ENCODE measurements at places on chromosomes 12 and 14. TPM values are rescaled to one million over a fixed set of nuclear protein-coding genes. Genes with fewer than 3 reads are reported as not detected.

GRCh38 chr14:102028733-102029132 lies 58.1 kb downstream of the HSP90AA1 start:
- H3K27ac ChIP-seq: no peak overlapping the region
- H3K4me3 ChIP-seq: no peak overlapping the region
- no peaks in the 10 kb centered on the region for H3K27me3 ChIP-seq
- H3K4me1 ChIP-seq: no peaks in the 10 kb centered on the region
- DNase-seq: no peak

DNA sequence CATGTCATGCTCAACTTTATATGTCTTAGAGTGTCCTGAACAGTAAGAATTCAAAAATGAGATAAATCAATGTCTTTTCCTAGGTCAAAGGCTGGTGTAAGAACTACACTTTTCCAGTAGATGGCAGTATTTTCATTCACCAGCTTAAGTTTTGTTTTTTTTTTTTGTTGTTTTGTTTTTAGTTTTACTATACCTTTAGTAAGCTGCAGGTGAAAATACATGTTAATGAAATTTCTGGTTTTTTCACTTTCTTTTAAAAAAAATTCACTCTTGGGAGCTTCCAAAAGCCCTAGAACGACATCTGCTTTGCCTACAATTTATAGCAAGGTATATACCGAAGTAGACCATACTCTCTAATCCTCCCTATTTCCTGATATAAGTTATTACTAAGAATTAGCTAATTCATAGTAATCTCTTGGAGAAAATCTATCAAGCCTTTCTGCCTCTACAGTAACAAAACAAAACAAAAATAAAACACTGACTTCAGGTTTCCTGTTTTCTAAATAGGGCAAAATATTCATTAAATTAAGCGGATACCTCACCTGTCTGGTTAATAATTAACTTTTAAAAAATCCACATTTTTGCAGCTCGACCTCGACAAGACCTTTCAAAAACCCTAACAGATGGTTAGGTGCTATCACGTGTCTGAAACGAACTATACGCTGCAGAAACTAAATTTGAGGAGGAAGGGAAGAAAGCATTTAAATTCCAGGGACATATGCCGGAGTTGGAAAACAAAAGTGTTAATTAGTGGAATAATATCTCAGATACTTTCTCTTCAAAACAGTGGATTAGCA lies 2.7 kb upstream of the SAMD4A start:
- H3K4me3 ChIP-seq: no peak overlapping the region
- H3K4me1 ChIP-seq: peaks cover 20% of the 10 kb centered on the region
- H3K27me3 ChIP-seq: peaks cover 12% of the 10 kb centered on the region
- H3K27ac ChIP-seq: peak overlapping the region; percentile 65
- DNase-seq: no peak

DNA sequence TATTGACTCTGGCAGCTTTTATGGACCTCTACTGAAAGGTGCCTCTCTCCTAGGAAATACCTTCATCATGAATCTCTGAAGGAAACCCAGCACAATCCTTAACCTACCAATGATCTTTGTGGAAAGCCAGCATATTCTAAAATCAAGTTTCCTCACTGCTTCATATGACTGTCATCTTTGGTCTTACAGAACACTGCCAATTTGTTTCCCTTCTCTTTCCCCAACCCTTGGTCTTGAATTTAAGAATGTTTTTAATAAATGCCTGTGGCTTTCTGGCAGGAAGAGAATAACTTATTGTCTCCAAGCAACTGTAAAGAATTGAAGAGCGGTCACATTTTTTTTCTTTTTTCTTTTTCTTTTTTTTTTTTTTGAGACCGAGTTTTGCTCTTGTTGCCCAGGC lies 427.6 kb downstream of the IPO8 start:
- no peak overlapping the region for H3K4me3 ChIP-seq
- no peaks in the 10 kb centered on the region for H3K27me3 ChIP-seq
- H3K4me1 ChIP-seq: no peaks in the 10 kb centered on the region
- no peak for DNase-seq
- H3K27ac ChIP-seq: no peak overlapping the region

- H3K27me3 ChIP-seq: peaks cover 43% of the 10 kb centered on the region
- H3K4me1 ChIP-seq: peaks cover 3% of the 10 kb centered on the region
- H3K36me3 ChIP-seq: no peaks in the 10 kb centered on the region
- H3K4me3 ChIP-seq: no peak overlapping the region
- no peak overlapping the region for H3K27ac ChIP-seq
Observed at GRCh38 chr14:76267322-76268046, 108.5 kb upstream of the ESRRB start.

The CHGA gene
- total RNA-seq: not detected

DNA sequence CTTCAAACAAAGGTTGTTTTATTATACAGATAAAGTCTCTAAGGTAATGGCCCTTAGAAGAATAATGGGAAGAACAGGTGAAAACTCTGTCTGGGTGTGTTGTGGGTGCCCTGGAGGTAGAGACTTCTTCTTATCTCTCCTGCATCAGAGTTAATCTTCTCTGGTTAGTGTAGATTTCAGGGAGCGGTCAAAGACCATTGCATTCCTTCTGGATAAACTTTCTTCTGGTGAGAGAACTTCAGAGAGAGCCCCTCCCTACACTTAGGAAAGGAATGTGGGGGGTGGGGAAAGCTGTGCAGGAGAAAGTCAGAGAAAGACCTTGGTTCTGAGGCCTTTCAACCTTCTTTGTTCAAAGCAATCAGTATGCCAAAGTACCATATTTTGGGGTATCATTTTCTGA lies 658.5 kb downstream of the DIO2 start:
- peaks cover 3% of the 10 kb centered on the region for H3K27me3 ChIP-seq
- DNase-seq: no peak
- no peak overlapping the region for H3K4me3 ChIP-seq
- H3K4me1 ChIP-seq: no peaks in the 10 kb centered on the region
- no peak overlapping the region for H3K27ac ChIP-seq

The ANO2 gene
- not detected for total RNA-seq

The KRT71 gene
- total RNA-seq: not detected

The EML1 gene
- 1.0 TPM for total RNA-seq

GRCh38 chr12:102824218-102824835 lies 92.7 kb downstream of the PAH start:
- DNase-seq: no peak
- no peaks in the 10 kb centered on the region for H3K36me3 ChIP-seq
- no peaks in the 10 kb centered on the region for H3K4me1 ChIP-seq

- no peaks in the 10 kb centered on the region for H3K4me1 ChIP-seq
- no peak overlapping the region for H3K4me3 ChIP-seq
- H3K36me3 ChIP-seq: no peaks in the 10 kb centered on the region
- no peaks in the 10 kb centered on the region for H3K27me3 ChIP-seq
- H3K27ac ChIP-seq: no peak overlapping the region
Observed at GRCh38 chr12:80485222-80485987, 41.4 kb downstream of the PTPRQ start.

The CRY1 gene
- 29.3 TPM for total RNA-seq

DNA sequence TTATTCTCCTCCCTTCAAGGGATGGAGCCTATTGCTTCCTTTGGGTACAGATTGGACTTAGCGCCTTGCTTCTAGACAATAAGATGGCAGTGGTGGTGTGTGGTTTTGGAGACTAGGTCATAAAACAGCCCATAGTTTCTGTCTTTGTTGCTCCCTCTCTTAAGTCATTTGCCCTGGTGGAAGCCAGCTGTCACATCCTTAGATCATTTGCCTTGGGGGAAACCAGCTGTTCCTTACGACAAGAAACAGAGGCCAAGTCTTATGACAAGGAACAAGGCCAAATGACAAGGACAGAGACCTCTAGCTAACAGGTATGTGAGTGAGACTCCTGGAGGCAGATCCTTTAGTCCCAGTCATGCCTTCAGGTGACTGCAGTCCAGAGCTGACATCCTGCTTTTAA lies 9.2 kb upstream of the PALS1 start:
- DNase-seq: no peak
- H3K27me3 ChIP-seq: no peaks in the 10 kb centered on the region
- peaks cover 4% of the 10 kb centered on the region for H3K4me1 ChIP-seq
- H3K4me3 ChIP-seq: no peak overlapping the region
- no peak overlapping the region for H3K27ac ChIP-seq

The C1QL4 gene
- not detected for total RNA-seq

- peaks cover 12% of the 10 kb centered on the region for H3K27me3 ChIP-seq
- peaks cover 2% of the 10 kb centered on the region for H3K36me3 ChIP-seq
- H3K27ac ChIP-seq: no peak overlapping the region
- no peak overlapping the region for H3K4me3 ChIP-seq
- no peaks in the 10 kb centered on the region for H3K4me1 ChIP-seq
Observed at GRCh38 chr14:96084796-96085195, 45.6 kb downstream of the C14orf132 start.

- H3K27ac ChIP-seq: no peak overlapping the region
- H3K4me3 ChIP-seq: no peak overlapping the region
- no peak for DNase-seq
- H3K36me3 ChIP-seq: peaks cover 3% of the 10 kb centered on the region
Observed at GRCh38 chr12:52063082-52063924, 6.5 kb upstream of the ATG101 start.

- no peak for DNase-seq
- H3K27me3 ChIP-seq: no peaks in the 10 kb centered on the region
- H3K36me3 ChIP-seq: no peaks in the 10 kb centered on the region
- H3K4me1 ChIP-seq: peaks cover 59% of the 10 kb centered on the region
Observed at GRCh38 chr14:100643426-100643825, 56.2 kb upstream of the BEGAIN start.

The LRRK2 gene
- total RNA-seq: 0.80 TPM

DNA sequence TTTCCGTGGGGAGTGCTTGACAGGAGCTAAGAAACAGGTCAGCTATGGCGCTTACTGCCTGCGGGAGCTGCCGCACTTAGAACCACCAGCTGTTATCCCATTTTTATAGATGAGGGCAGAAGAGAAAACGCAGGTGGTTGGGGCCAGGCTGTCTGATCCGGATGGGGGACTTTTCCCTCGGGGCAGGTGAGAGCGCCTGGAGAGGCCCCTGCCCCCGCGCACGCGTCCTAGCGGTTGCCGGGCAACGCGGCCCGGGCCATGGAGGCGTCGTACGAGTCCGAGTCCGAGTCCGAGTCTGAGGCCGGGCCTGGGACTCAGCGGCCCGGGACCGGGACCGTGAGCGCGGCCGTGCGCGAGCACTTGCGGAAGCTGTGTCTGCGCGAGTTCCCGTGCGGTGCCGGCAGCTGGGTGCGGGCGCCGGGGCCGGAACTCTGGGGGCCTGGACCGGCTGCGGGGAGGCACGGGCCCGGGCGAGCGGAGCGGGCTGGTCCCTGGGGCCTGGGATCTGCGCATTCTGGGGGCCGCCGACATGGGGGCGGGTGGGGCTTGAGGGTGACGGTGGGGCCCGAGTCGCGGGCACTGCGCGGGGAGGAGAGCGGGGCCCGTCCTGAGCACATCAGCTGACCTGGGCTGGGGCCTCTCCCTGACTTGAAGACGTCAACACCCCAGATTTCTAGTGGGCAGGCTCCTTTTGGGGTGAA lies at the start of gene LRRC43:
TSS of gene LRRC43 (plus strand) at position 237 of the 701 bp plus-strand sequence. CDS start at position 259, 22 bp downstream.
- H3K27ac ChIP-seq: no peak within 1 kb of the TSS
- peaks cover 27% of the 10 kb centered on the region for H3K27me3 ChIP-seq
- H3K4me1 ChIP-seq: peaks cover 7% of the 10 kb centered on the region
- peak within 1 kb of the TSS; percentile 75 for H3K4me3 ChIP-seq

The ANKS1B gene
- not detected for total RNA-seq

The INSM2 gene
- total RNA-seq: not detected

The TDRD9 gene
- 0.54 TPM for total RNA-seq

GRCh38 chr14:29425705-29426482 lies 501.8 kb downstream of the PRKD1 start:
- no peak overlapping the region for H3K27ac ChIP-seq
- H3K36me3 ChIP-seq: no peaks in the 10 kb centered on the region
- DNase-seq: no peak
- no peak overlapping the region for H3K4me3 ChIP-seq
- no peaks in the 10 kb centered on the region for H3K4me1 ChIP-seq

DNA sequence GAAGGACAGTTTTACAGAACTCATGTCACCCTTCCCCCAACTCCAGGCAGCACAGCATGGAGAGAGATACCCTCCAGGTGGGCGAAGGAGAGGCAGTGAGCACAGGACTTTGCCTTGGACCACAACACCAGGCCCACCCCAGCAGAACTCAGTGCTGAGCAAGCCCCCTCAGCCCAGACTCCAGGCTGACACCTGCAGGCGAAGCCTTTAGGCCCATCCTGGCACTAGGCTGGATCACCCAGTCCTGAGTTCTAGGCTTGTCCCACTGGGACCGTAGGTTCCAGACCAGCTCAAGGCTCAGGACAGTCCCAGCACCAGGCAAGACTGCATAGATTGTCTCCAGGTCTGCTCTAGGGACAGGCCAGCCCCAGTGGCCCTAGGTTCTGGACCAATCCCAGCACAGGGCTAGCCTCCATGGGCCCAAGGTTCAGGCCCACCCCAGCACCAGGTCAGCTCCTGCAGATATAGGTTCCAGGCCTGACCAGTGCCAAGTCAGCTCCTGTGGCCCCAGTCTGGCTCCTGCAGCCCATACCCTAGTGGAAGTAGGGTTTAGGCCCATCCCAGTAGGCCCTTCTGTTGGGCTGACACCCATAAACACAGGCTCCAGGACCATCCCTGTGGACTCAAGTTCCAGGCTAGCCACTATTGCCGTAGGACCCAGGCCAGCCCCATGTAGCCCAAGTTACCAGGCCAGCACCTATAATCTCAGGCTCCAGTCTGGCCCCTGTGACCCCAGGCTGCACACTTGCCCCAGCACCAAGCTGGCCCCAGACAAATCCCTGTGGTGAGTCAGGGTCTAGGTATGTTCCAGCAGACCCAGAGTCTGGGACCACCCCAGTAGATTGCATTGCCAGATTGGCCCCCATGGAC lies 9.4 kb downstream of the WASHC3 start:
- H3K4me3 ChIP-seq: no peak overlapping the region
- H3K27ac ChIP-seq: no peak overlapping the region

GRCh38 chr14:71289536-71289935 lies 382.3 kb downstream of the PCNX1 start:
- peak overlapping the region; percentile 25 for H3K4me3 ChIP-seq
- no peaks in the 10 kb centered on the region for H3K27me3 ChIP-seq
- H3K4me1 ChIP-seq: peaks cover 14% of the 10 kb centered on the region
- no peaks in the 10 kb centered on the region for H3K36me3 ChIP-seq

The RNASE7 gene
- total RNA-seq: not detected

DNA sequence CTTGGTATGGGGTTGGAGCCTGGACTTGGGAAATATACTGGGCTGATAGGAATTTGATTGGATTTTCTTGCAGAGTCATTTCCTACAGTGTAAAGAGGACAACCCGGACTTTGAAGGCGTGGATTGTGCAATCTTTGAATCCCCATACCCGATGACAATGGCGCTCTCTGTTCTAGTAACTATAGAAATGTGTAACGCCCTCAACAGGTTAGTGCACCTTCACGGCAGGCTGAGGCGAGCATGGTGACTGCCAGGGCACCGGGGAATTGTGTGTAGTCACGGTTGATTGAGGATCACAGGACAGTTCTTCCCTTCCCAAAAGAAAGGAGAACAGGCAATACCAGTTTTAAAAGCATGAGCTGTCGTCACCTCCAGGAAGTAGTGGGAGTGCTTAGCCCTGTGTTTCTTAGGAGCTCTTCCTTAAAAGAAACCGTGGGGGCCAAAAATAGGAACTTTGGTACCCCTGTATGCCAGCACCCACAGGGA lies 58.3 kb downstream of the ANAPC7 start:
- peaks cover 22% of the 10 kb centered on the region for H3K4me1 ChIP-seq
- peaks cover 38% of the 10 kb centered on the region for H3K36me3 ChIP-seq
- no peak overlapping the region for H3K27ac ChIP-seq

GRCh38 chr14:68386950-68387779 lies 405.7 kb downstream of the ZFP36L1 start:
- H3K27ac ChIP-seq: no peak overlapping the region
- no peak overlapping the region for H3K4me3 ChIP-seq
- DNase-seq: no peak

GRCh38 chr12:7156259-7157197 lies 26.4 kb downstream of the CLSTN3 start:
- no peaks in the 10 kb centered on the region for H3K27me3 ChIP-seq
- no peaks in the 10 kb centered on the region for H3K4me1 ChIP-seq

Data from activated naive CD8-positive, alpha-beta T cell treated with anti-CD3 and anti-CD28 coated beads for 36 hours (primary cell).